ENCODE measurements at places on chromosomes 5 and 9. TPM values are rescaled to one million over a fixed set of nuclear protein-coding genes. Genes with fewer than 3 reads are reported as not detected.

TTLL11 gene
- total RNA-seq, result 3.8 TPM

CCDC192 gene
- not detected for total RNA-seq

NFIL3 gene
- total RNA-seq, result 15.7 TPM

PTRH1 gene
- total RNA-seq, result 21.7 TPM

PCDHA1 gene
- total RNA-seq, result under 0.01 TPM
